Activated gamma-delta T cell treated with anti-CD3 and anti-CD28 coated beads, Interleukin-2, amount 50 U/mL, for 16 hours (primary cell): ENCODE measurements at places on chromosomes 7 and 10.

DNA sequence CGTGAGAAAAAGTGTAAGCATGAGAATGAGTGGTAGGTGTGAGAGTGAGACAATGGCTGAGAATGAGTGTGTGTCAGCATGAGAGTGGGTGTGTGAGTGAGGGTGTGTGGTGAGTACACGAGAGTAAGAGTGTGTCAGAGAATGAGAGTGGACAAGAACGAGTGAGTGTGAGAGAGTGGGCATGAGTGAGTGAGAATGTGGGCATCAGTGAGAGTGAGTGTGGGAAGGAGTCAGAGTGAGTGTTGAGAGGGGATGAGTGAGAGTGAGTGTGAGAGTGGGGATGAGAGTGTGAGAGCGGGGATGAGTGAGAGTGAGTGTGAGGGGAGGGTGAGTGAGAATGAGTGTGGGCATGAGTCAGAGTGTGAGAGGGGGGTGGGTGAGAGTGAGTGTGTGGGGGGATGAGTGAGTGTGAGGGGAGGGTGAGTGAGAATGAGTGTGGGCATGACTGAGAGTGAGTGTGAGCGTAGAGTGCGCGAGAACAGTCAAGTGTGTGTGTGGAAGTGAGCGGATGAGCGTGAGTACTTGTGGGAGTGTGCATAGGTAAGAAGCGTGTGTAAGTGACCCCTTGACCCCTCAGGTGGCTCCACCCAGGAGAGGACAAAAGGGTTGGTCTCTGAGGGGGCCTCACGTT, 75.8 kb downstream of the GOLGA7B start:
- no peak for DNase-seq

- DNase-seq = no peak
Observed at GRCh38 chr10:121713486-121713885, 115.2 kb upstream of the FGFR2 start.

GRCh38 chr7:151809864-151810170, 67.1 kb downstream of the PRKAG2 start:
- no peak for DNase-seq

GRCh38 chr10:96588616-96589419, 2.0 kb upstream of the TM9SF3 start:
- DNase-seq = no peak

DNA sequence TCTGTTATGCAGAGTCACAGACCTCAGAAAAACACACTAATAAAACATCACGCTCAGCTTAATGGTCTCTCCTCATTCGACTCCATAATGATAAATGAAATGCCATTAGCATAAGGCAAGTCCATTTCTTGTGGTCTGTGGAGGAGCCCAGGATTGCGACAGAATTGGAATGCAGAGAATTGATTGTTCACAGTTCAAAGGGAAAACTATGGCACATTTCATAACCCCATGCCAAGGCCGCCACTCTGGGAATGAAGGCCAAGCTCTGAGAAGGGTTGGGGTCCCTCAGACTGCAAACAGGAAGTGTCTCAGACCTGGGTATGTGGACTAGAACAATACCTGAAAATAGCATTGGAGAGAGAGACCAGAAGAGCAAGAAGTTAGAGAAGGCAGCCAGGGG, 398.9 kb downstream of the ADRA2A start:
- no peak for DNase-seq

DNA sequence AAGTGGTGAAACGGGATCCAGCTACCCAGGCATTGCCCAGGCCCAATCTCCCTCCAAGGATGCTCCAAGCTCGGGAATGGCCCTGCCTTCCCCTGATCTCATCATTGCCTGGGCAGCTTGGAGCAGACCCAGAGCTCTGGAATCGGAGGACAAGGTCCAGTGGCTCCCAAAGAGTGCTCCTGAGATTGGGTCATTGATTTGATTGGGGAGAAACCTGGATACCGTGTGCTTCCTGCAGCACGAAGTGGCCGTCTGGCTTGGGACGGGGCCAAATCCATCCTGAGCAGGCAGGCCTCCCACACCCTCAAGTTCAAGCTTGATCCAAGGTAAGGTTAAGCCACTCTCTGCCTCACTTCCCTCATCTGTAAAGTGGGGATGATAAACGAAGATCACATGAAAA, 69.9 kb downstream of the OAT start:
- no peak for DNase-seq

DNA sequence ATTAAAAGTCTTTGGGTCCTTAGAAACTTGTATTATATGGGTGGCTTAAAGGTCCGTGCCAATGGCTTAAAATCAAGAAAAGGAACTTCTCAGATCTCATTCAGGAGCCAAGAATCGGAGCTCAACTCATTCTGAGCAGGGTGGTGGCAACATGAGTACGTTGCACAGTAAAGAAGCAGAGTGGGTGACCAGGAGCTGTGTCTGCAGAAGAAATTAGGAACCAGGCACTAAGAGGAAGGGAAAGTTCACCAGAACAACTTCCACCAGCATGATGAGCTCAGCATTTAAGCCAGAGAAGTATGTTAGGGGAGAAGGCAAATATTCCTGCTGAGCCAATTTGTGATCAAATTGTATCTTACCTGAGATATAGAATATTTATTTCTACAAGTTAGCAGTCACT, 236.0 kb upstream of the NRP1 start:
- no peak for DNase-seq

GRCh38 chr7:31058122-31058521, 6.0 kb downstream of the ADCYAP1R1 start:
- no peak for DNase-seq

DNA sequence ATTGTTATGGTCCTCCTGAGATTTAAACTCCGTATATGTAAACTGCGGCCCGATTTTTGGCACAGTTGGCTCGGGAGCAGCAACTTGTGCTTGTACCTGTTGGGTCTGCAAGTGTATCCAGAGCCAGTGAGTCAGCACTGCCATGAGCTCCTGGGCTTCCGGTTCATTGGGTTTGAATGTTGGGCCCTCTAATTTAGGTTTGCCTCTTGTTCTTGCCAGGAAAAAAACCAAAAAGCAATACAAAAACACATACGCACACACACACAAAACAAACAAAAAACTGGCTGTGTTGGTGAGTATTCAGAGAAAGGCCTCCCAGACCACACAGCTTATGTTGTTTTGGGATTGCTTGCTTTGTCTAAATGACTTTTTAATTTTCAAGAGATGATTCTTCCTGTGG, 26.3 kb downstream of the SND1 start:
- no peak for DNase-seq

DNA sequence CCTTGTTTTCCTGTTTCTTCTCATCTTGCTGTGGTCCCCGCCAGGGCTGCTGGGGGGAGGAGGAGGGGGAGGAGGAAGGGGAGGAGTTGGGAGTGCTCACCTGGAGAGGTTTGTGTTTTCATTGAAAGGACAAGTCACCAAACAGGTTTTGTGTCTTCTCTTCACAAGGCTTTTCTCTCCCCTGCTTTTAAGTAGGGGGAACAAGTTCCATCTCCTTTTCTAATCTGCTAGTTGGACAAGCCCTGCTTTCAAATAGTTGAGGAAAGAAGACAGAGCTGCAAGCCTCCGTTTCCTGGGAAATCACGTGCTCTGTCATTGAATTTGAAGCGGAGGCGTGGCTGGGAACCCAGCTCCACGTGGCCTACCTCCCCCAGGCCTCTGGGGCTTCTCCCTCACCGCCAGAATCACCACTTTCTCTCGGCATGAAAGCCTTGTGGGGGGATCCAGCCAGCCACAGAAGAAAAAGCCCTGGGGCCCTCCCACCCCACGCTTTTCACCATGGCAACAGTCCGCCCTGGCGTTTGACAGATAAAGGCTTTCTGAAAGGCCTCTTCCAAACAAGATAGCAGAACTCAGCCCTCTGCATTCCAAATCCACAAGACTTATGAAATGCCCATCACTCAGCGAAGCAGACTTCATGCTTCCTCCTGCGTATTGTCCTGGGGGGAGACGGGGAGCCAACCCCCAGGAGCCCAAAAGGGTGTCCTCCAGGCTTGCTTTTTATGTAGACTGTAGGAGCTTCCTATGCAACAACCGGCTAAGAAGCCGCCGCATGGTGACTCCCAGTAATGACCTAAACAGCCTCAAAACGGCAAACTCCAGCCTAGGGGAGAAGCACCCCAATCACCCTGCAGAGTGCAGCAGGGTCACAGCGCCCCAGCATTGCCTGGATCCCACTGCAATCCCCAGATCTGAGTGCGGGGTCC, 51.7 kb downstream of the PROSER2 start:
- peak; percentile 14 for DNase-seq

DNA sequence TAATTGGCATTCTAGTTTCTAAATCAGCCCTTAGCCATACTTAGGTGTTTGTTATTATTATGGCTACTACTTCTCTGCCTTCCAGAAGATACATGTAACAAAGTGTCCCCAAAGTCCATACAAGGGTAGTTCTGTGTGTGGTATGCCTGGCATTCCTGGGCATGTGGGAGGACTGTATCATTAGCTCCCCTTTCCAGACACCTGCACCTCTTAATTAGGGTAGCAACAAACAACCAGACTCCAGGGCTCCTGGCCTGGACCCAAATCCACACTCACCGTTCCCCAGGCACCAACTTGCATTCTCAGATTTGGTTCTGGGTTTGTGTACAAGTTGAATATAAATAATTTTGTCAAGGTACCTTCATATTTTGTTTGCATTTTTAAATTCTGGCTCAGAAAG, 15.5 kb upstream of the CALD1 start:
- DNase-seq = no peak

- no peak for DNase-seq
Observed at GRCh38 chr7:116713918-116714317, 41.9 kb downstream of the MET start.

DNA sequence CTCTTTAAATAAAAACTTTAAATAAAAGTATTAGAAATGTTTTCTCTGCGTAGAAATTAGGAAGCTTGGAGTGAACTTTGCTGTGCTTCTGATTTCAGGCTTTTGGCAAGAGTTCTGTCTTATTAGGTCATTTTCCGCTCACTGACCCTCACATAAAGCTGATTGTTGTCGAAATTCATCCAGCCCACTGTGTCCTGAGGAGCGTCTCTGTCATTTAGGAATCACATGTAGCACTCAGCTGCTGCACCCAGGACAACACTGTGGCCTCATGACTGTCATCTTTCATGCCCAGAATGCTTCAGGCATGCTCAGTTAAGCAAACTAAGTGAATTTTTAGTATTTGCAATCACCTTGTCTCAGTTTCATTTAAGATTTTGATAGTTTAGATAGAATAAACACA, 57.8 kb upstream of the MSRB2 start:
- DNase-seq = no peak

DNA sequence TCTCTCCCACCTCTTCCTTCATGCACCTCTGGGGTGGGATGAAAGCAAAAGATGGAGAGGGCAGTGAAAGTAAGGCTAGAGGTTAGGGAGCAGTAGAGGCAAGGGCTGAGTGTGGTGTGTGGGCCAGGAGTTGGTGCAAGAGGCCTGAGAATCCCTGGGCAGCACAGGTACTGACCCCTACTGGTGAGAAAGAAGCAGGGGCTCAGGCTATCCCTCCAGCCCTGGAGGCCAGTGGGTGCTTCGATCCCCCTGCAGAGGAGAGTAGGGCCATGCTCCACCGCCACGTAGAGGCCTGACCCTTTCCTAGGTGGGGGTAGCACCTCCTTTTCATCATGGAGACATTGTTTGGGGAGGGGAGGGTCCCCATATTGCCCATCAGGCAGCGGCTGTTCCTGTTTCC, 9.8 kb downstream of the CDHR1 start:
- DNase-seq = no peak

DNA sequence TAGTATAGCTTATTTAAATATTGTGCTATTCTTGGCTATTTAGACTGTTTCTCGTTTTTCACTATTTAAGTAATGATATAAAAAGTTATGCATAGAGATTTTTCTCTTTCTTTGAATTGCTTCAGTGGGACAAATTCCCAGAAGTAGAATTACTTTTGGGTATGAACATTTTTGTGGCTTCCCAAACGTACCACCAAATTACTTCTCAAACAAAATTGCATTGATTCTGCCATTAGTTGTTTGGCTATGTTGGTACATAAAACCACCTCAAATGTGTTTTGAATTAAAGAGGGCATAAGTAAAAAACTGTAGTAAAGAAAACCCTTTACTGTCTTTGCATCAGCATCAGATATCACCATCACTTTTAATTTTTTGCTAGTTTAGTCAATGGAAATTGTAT, 31.0 kb downstream of the AKR1B1 start:
- no peak for DNase-seq

DNA sequence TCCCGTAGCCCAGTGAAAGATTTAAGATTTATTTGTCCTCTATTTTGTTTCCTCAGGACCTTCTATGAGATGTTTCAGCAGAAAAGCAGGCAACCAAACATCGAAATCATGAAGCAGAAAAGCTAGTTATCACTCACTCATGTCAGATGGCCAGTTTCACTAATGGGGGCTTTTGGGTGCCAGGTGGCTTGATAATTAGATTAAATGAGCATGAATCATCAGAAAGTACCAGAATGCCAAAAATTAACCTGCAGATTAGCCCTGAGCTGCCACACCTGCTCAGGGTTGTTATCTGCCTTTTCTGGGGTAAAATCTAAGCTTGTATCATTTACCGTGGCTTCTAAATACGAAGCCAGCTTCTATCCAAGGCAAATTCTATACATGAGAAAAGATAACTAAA, 1017.5 kb downstream of the XPNPEP1 start:
- no peak for DNase-seq

DNA sequence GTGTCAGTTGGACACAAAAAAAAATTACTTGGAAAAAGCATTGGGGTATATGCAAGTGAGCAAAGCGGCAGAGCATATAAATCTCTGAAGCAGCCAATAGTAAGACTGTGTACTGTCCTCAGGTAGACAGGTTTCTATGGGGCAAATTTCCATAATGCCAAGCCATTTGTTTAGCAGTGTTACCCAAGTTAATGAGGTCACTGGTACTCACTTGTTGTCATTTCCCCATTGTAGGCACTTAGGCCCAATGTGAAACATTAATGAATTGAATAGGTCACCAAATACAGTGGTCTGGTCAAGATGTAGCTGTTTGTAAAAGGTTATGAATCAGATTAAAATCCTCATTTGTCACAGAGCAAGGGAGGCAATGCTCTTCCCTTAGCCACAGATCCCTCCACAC, 27.5 kb downstream of the HOXA1 start:
- DNase-seq = no peak

DNA sequence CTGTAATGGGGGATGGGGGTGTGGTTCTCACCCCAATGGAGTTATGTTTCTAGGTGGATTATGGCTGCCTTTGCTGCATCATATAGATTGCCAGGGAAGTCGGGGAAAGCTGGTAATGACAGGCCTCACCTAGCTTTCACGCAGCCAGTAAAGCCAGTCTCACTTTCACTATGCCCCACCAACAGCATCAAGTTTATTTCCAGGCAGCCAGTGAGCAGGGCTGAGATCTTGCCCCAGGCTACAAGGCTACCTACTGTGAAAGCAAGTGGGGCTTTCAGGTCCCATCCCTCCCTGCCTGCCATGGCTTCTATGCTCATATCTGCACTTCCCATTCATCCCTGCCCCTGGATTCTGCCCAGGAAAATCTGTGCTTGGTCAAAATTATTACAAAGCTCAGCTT, 61.7 kb upstream of the NXPH1 start:
- DNase-seq = no peak

- DNase-seq = no peak
Observed at GRCh38 chr7:101740981-101741725, 76.3 kb upstream of the CUX1 start.

DNA sequence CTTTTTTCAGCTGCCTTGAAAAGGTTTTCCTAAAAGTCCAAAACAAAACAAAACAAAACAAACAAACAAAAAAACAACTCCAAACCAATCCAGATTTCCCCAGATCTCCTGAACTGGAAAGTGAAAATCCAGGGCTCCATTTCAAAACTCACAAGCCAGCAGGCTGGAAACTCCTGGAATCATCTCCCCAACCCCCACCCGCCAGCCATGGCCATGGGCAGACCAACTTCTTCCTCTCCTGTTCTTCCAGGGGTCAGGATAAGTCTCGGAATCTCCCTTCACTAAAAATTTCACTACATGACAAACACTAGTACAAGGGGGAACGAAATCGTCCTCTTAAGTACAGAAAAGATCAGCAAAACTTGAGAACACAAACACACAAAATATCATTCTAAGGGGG, 40.4 kb downstream of the GNA12 start:
- DNase-seq = no peak
